Activated naive CD8-positive, alpha-beta T cell treated with anti-CD3 and anti-CD28 coated beads, Interleukin-2, amount 10 ng/mL, durations not matched to agents 7 days and 5 days (primary cell): ENCODE measurements at places on chromosomes 7 and 10. TPM values are rescaled to one million over a fixed set of nuclear protein-coding genes. Genes with fewer than 3 reads are reported as not detected.

The PAPOLB gene
- total RNA-seq = not detected

The RBM20 gene
- 0.17 TPM for total RNA-seq

The MLLT10 gene
- total RNA-seq = 50.0 TPM

The CDHR1 gene
- 3.5 TPM for total RNA-seq

The NPSR1 gene
- not detected for total RNA-seq

The ZNF518A gene
- total RNA-seq = 22.0 TPM

The APBB1IP gene
- total RNA-seq = 81.1 TPM

DNA sequence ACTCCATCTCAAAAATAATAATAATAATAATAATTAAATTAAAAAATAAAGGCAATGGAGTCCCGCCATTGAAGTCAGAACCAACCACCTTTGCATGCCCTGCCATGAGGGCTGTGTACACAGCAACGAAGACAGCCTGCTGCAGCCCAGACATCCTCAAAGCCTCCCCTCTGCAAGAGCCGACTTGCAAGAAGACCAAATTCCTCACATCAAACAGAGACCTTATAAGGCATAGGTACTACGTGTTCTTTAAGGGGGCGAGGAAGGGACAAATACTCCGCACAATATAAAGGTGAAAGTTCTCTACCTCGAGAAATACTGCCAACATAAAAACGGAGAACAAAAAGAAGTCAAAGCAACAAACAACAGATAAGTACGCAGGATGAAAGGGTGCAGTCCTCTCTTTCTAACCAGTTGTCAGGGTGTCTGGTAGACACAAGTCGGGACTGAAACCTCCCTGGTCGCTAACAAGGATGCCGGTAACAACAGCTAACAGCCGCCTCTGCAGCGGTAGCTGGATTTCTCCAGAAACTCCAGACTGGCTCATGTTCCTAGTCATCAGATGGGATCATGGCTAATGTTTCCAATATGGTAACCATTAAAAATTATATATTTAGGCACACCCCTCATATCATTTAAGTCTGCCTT, 23.6 kb downstream of the FGFR2 start:
- no peak for DNase-seq

- no peak for DNase-seq
Measured at GRCh38 chr10:43122096-43122495, 16.1 kb upstream of the CSGALNACT2 start.

DNA sequence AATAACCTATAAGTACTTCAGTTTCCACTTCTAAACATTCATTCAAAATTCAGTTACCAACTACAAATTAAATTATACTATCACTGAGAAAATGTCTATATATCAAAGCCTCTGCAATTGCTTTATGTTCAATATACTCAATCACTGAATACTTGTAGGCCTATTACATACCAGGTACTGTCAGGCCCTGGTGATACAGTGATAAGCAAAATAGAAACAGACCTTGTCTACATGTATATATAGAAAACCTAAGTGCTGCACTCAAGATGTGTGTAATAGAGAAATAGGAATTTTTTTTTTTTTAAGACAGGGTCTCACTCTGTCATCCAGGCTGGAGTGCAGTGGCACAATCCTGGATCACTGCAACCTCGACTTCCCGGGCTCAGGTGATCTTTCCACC, 53.7 kb upstream of the PHF14 start:
- DNase-seq = no peak

GRCh38 chr10:58477902-58478301, 34.8 kb upstream of the BICC1 start:
- DNase-seq = no peak

DNA sequence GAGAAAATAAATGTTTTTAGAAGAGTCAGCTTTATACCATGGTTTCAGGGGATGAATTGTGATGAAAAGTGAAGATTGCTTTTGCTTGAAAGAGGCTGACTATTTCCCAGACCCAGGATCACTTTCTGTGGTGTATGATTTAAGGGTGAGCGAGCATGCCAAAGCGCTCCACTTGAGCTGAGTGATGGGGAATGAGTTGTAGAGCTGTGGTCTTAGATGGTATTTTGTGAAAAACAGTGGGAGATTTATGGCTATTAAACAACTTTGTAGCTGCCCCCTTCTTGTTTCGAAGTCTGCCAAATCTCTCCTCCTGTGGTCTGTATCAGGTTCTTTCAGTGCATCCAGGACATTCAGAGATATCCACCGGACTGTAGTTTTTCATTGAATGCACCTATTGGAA, 888.2 kb downstream of the LRMDA start:
- no peak for DNase-seq

- no peak for DNase-seq
Measured at GRCh38 chr7:47581438-47581803, 490 bp downstream of the TNS3 start.

- no peak for DNase-seq
Measured at GRCh38 chr7:17580141-17580540, 281.7 kb downstream of the AHR start.

DNA sequence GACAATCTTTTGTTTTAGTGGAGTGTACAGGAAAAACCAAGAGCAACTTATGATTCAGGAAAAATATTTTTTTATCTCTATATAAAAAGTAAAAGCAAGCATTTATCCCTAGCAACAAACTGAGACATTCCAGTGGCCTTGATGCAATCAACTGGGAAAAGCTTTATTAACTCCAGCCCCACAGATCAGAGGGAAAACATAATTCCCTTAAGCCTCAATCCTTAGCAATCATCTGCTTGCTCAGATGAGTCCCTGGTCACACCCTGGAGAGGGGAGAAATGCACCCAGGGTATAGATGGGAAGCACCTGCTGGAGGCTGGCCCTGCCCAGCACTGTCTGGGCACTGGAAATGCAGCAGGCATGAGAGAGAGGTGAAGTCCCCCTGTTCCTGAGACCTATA, 636.6 kb downstream of the TNS3 start:
- DNase-seq = no peak

DNA sequence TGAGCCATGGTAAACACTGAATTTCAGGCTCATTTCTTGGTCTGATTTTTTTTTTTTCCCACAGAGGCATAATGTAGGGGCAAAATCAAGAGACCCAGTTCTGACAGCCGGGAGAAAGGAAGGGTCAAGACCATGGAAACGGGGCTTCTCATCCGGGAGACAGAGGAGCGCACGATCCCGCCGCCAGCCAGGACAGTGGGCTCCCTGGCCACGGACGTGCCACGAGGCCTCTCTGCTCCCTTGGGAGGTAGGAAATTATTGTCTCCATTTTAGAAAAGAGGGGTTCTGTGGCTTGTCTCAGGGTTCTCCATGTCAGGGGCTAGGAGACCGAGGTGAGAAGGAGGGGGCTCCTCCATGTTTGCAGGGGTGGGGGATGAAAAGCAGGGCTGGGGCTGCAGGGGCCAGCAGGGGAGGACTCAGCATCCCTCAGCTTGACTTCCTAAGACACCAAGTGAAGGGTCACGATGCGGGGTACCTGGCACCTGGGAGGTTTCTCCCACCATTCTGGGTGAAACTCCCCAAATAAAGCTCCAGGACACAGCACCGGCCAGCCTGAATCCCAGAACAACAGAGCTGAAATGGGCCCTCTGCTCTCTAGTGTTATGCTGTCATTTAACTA, 37.6 kb downstream of the PPIF start:
- no peak for DNase-seq

DNA sequence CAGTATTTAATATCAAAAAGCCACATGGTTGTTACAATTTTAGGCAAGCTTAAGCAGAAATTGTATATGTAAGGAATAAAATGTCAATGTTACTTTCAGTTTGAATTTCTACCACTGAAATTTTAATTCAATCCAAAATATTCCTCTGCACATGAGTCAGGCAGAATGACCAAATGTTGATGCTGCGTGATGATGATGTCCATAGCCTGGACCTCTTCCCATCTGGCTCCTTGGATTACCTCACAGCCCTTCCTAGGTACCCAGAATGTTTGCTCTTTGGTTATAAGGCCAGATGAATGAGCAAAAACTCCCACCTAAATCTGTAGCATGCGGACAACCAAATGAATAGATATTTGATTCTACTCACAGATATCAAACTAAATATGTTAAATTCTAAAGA, 258.3 kb upstream of the IMMP2L start:
- no peak for DNase-seq

DNA sequence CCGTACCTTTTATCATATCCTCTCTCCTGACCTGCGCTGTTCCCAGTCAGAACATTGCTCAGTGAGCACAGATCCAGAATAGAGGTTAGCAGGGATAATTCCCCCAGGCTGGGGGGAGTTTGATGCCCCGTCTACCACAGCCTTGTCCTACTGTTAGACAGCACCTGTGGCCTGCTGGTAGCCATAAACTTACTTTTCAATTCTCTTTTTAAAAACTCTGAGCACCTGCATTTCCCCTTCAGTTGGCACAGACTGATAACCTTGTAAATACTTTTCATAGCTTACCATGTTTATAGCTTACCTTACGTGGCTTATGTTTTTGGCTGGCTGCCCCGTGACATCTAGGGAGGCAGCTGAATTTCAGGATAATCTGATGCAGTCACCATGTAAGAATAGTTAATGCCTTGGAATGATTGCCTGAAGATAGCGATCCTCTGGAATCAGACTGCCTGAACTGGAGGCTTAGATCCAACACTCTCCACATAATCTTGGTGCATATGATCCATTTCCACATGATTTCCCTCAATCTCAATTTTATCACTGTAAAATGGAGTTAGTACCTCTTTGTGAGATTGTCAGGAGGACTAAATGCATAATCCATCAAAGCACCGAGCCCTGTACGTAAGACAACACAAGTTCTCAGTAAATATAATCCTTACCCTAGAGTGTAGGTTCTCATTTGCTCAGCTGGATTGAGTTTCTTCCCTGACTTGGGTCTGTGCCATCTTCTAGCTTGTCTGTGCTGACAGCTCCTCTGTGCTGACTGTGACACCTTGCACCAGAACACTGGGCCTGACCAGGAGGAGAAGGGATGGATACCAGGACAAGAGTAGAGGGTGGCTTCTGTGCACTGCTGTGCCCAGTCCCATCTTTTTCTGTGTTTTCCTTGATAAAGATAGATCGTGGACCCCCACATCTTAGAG, 111.7 kb upstream of the GJD4 start:
- DNase-seq = no peak

DNA sequence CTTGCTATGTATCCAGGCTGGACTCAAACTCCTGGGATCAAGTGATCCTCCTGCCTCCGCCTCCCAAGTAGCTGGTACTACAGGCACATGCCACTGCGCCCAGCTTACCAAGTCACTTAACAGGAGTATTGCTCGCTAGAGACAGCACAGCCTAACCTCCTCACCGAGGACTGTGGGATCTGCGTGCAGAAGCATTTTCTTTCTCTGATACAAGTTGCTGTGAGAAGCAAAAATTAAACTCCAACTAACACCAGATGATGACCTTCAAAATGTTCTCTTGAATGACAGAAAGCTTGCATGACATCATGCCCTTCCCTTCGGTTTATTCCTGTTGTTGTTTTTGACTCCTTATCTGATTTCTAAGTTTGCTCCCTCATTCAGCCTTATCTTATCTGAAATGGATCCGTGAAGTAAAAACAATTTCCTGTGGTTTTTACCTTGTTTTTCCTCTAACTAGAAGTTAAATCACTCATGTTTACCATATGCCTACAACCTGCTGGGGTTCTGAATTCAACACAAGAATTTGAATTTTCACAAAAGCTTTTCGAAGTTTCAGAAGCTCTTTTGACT, 94.4 kb upstream of the KIF5B start:
- no peak for DNase-seq

- DNase-seq = no peak
Measured at GRCh38 chr7:124940306-124940705, 10.7 kb upstream of the POT1 start.

GRCh38 chr7:93249491-93250148, 17.5 kb downstream of the VPS50 start:
- no peak for DNase-seq

DNA sequence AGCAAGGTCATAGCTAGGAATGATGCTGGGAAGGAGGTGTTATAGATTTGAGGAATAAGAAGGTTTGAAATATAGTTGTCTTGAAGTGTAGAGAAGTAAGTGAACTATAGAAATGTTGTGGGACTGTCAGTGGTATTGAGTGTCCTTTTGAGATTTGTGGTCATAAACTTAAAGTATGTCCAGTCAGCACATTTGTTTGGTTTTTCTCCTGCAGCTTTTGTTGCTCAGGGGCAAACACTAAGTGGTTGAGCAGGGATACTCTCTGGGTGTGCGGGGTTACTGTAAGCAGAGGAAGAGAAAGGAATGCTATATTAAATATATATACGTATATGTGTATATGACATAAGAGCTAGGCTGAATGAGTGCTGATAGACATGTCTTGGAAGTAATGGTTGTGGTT, 67.1 kb downstream of the HECTD2 start:
- DNase-seq = no peak

DNA sequence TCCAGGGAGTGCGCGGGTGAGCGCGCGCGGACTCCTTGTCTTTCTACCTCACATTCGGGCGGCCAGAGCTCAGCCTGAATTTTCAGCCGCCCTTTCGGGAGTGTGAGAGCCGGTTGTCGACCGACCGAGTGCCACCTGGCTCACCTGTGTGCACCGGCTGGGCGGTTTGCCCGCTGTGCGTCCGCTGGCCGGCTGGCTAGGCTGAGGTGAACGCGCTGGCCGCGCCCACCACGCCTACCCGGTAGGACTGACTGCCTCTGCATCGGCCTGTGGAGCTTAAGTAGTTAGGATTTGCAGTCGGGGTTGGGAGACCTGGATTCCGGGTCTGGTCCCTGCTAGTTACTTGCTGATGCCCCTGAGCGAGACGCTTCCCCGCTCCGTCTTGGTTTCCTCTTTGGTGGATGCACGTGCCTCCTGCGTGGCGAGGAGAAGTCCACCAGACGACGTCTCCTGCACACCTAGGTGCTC, 553 bp downstream of the TSPAN15 start:
- DNase-seq = no peak

GRCh38 chr10:100986952-100987684, at the start of the genes MRPL43 and TWNK:
Gene MRPL43 (minus strand): TSS chr10:100987497. CDS start chr10:100987443, 54 bp downstream.
Gene TWNK (plus strand): TSS chr10:100987543. CDS start chr10:100988211, 668 bp downstream.
- DNase-seq = peak; percentile 85

- no peak for DNase-seq
Measured at GRCh38 chr10:96863922-96864543, 31.9 kb downstream of the LCOR start.

GRCh38 chr10:124032971-124033886, 60.2 kb downstream of the CHST15 start:
- DNase-seq = no peak

DNA sequence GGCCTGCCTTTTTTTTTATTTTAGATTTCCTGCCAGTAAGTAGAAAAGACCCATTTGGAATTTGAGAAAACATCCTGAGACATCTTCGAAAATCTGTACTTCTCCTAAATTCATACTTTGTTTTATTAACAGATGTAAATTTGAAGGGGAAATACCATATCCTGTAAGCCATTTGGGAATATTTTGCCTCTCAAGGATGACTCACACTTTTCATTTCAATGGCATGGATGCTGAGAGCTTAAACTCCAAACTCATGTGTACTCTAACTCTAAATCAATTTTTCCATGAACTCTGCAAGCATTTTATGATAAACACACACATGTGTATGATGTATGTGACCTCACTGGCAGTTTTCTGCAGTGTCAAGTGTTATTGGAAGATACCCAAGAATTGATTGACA, 89.0 kb downstream of the SEMA3A start:
- no peak for DNase-seq
